ENCODE measurements at places on chromosomes 12 and 14.

DNA sequence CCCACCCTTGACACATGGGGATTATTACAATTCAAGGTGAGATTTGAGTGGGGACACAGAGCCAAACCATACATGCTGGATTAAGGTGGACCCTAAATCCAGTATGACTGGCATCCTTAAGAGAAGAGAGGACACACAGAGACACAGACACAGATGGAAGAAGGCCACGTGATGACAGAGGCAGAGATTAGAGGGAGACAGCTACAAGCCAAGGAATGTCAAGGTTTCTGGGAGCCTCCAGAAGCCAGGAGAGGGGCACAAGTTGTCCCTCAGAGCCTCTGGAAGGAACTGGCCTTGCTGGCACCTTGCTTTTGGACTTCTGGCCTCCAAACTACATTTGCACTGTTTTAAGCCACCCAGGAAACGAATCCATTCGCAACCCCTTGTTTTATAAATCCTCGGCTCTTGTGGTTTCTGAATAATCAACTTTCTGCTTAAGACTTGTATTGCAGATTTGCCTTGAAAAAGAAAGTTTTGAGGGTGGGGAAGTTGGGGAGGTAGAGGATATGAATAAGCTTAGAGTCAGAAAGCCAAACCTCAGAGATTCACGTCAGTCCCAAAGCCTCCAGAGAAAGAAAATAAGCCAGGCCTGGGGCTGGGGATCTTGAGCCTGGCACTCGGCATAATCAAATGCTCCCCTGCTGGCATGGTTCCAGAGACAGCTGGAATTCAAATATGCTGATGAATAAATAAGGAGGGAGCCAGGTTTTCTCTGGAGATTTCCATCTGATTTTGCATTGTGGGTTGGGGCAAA is 224.2 kb upstream of the PWP1 start:
- DNase-seq = peak; percentile 86

DNA sequence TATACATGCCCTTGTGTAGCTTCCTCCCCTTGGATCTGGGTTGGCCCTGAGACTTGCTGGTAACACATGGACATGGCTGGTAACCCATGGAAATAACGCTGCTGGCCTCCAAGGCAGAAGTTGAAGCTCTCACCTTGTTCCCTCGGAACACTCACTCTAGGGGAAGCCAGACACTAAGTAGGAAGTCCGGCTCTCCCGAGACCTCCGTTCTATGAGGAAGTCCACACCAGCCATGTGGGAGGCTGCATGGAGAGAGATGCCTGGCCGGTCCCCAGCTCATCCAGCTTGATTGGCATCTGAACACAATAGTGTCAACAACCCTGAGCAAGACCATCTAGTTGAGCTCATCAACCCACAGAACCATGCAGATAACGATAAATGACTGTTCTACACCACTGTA is 39.7 kb upstream of the VRK1 start:
- DNase-seq = no peak

- no peak for DNase-seq
Measured at GRCh38 chr14:100107236-100107635, 42.0 kb downstream of the EVL start.

GRCh38 chr14:77067632-77068516 is 30.2 kb upstream of the CIPC start:
- DNase-seq = peak; percentile 47

DNA sequence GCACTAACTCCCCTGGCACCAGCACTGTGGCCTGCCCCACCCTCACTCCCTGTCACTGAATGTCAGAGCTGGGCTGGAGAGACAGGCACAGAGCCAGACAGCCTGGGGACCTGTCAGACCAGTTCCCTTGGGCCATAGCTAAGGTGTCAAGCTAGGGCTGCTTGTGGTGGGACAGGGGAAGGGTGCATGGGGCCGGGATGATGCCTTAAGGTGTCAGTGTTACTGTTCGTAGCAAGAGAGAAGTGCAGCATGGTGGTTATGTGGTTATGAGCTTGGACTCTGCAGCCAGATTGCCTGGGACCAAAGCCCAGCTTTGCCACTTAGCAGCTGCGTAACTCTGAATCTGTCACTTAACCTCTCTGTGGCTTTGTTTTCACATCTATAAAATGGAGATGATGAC is 3.8 kb downstream of the RAPGEF3 start:
- no peak for DNase-seq

- peak; percentile 52 for DNase-seq
Measured at GRCh38 chr12:64256166-64256800, 34.2 kb upstream of the KICS2 start.

- DNase-seq = peak; percentile 77
Measured at GRCh38 chr14:23299211-23299957, 3.3 kb downstream of the PPP1R3E start.

- no peak for DNase-seq
Measured at GRCh38 chr14:24150993-24151392, 3.7 kb downstream of the RNF31 start.

GRCh38 chr14:99548871-99549515 is 55.0 kb downstream of the CCDC85C start:
- peak; percentile 44 for DNase-seq

DNA sequence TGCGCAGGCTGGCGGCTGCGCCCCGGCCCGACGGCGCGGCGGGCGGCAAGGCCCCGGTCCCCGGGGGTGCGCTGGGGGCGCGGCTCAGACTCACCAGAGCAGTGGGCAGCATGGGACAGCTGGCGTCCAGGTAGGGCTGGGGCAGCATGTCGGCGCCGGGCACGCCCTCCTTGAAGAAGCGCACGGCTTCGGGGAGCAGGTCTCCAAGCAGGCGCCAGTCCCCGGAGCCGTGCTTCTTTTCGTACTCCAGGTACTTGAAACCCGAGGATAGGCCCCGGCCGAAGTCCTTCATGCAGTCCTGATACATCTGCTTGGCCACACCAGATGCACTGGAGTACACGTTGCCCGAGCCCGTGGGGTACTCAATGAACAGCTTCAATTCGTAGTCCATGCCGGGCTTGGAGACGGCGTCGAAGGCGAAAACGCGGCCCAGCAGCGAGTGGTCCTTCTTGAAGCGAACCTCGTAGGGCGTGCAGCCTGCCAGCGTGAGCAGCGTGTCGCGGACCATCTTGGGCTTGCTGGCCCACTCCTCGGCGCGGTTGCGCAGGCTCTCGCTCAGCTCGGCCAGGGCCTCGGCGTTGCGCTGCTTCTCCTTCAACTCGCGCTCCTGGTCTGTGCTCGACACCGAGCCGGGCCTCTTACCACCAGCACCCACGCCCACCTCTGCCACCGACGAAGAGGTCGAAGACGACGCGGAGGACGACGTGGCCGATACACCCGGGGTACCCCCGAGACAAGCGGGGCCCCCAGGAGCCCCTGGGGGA is 2.2 kb downstream of the IRF2BPL start:
- peak; percentile 45 for DNase-seq

DNA sequence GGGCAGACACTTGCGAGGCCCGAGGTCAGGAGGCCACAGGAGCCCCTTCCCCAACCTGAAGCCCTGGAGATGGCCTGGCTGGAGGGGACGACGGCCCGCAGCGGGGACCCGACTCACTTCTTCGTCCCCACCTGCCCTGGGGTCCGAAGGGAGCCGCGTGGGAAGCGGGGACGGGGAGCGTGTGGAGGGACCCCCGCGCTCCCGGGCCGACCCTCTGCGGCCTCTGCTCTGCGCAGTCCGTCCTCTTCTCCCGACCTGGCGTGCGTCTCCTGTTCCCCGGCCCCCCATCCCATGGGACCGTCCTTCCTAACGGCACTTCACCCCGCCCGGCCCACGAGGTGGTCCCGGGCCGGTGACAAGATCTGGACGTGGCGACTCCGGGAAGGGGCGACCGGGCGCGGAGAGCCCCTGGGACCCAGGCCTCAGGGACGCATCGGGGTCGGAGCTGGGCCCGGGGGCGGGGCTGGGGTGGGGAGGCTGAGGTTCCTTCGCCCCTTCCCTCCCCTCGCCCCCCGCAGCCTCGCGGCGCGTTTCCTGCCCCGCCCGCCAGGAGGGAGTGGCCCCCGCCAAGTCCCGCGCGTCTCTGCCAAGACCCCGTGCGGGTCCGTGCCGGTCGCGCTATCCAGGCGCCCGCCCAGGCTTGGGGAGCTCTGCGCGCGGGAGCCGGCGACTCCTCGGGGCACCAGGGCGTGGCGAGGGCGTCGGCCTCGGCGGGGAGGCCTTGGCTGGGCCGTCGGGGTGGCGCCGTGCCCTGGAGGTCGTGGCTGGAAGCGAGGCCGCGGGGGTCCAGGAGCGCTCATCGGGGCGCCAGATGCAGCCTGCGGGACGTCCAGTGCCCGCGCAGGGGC is 97.1 kb downstream of the TNFAIP2 start:
- DNase-seq = no peak

- no peak for DNase-seq
Measured at GRCh38 chr14:22491683-22492621, 97.1 kb downstream of the DAD1 start.

- no peak for DNase-seq
Measured at GRCh38 chr14:99759546-99759925, 33.7 kb upstream of the EML1 start.

DNA sequence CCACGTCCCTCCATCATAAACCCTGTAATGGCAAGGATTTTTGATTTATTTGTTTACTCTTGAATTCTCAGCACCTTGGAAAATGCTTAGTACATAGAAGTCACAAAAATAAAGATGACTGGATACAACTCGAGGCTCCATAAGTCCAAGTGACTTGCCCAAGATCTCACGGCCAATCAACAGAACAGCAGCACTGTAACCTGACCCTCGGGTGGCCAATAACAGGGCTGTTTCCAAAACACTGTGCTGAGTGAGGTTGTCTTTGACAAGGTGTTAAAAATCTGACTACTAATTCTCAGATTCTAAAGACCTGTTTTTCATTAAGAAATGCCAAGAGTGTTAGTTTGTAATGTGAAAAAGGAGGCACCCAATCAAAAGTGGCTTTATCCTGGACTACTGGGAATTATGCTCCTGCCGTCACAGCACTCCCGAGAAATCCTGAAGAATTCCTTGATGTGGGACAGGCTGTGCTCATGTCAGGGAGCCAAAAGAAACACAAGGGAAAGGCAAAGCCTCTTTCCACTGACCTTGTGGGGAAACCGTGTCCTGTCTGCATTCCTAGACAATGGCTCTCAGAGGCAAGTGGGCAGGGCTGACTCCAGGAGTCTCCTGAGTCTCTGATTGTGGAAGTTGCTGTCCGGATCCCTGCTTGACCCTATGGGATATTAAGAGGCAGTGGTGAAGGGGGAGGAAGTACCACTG is 204.7 kb upstream of the PELI2 start:
- peak; percentile 12 for DNase-seq

- DNase-seq = no peak
Measured at GRCh38 chr14:36275741-36276140, 44.7 kb downstream of the MBIP start.

DNA sequence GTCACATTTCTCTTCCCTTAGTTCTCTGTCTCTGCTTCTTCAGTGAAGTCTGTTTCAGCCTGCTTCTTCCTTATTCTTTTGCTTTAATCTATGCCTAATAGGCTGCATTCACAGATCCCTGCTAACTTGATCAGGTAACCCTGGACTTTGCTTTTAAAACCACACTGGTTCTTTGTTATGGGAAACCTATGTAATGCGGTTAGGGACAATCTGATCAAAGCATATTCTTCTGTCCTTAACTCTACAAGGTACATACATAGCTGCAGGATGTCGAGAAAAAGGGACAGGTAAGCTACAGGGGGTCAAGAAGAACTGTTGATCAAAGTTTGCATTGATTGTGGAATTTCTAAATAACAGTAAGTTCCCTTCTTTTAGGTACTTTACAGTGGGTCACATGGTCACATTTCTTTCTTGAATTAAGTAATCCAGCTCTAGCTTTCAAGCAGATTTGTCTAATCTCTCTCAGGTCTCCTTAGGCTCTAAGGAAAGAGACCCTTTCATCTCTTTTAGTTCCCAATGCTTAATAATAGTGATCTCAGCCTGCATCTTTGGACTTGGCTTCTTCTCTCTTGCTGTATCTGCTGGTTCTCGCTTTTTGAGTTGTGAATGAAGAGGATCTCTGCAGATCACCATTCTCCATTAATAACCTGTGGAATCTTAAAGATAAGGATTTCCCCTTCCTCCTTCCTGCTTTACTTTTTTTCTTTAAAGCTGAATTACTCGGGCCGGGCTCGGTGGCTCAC is 3.8 kb downstream of the COPZ1 start:
- DNase-seq = no peak

DNA sequence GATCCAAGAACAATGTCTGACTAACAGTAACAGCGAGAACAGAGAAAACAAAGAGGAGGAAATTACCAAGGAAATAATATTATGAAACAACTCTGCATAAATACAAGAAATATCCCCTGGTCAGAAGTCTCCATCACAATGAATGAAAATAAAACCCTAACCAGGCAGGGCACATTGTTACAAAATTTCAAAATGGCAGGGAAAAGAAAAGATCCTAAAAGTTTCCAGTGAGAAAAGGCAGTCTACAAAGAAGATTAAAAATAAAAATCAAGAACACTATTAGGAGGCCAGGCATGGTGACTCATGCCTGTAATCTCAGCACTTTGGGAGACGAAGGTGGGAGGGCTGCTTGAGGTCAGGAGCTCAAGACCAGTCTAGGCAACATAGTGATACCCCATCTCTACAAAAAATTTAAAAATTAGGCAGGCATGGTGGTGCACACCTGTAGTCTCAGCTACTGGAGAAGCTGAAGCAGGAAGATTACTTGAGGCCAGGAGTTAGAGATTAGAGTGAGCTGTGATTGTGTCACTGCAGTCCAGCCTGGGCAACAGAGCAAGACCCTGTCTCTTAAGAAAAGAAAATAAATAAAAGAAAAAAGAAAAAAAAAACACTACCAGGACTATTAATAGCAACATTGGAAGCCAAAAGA is 47.8 kb downstream of the FERMT2 start:
- DNase-seq = peak; percentile 81

DNA sequence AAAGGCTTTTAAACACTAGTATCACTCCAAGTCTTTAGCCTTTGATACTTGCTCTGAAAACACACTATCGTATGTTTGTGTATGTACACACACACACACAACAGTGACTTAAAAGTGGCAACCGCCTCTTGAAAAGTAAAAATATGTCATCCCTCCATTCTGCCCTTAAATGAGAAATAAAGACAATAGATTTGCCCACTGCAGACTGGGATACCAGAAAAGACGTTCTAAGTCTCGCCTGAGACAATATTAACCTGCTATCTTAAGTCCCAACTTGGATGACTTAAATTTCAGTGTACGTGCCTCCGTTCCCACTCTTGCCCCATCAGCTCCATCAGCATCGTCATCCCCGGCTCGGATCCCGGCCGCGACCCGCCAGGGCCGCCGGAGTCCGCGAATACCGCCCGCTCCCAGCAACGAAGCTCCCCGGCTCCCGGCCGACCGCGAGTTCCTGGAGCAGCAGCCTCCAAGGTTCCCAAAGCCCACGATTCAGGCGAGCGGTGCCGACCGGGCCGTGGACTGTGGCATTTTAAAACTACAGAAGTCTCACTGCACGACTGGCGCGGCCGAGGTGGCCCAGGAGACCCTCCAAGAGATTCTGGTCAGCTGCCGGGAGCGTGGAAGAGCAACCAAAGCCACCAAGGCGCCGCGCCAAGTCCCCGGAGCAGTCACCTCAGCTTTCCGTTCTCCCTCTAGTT is 2.8 kb upstream of the ARID2 start:
- peak; percentile 31 for DNase-seq

- DNase-seq = peak; percentile 91
Measured at GRCh38 chr12:86724716-86725115, 468.5 kb upstream of the MGAT4C start.

Data from amniotic epithelial cell (primary cell).